ENCODE measurements at places on chromosomes 7 and 10.

DNA sequence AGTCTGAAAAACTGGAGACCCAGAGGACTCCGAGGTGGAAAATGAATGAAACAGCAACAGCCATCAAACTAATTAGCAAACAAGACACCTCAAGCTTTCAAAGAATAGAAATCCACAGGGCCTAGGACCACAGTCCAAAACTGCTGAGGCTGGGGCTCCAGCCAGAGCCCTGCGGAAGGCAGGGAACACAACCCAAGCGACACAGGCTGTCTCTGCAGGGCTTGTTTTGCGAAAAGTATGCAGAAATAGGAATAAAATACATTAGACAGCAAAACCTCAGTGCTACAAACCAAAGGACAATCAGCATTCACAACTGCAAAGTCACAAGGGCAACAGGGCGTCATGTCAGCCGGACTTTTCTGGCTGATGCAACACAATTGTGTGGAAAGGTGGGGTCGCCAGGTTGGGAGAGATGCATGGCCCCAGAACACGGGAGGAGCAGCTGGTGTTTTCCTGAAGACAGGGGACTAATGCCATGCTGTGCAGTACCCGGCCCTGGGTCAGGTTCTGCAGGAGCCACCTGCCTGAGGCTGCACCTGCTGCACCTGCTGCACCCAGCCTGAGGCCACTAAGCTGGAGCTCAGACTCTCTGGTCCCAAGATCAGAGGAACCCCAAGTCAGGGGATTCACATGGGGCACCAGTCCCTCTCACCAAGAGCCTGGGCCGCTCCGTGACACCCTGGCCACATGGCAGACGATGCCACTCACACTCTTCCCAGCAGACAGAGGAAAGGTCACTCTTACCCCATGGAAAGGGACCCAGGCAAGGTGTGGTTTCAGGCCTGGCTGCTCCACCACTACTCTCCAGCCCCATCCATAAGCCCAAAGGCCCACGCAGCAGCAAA, 74.2 kb downstream of the MAD1L1 start:
- DNase-seq: no peak

DNA sequence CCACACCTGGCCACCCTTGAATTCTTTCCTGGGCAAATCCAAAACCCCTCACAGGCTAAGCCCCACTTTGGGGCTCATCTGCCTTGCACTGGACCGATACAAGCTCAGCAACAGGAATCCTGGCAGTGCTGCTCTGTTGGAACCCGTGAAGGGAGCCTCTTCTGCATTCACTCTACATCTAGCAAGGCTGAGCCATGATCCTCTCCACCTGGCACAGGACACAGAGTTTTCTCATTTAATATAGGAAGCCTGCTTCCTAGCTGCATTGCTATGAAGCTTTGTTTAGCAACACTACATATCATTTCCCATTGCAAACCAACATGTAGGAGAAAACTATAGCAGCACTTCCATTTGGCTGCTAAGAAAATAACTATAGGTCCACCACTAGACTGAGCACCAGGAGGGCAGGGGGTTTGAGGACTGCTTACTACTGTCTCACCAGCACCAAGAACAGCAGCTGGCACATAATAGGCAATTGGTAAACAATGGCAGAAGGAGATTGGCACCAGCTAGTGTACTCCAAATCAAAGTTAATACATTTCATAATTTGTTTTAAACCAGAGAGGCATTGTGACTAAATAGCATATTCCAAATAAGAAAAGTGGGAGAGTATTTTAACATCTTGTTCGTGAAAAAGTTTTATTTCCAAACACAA, 56.1 kb downstream of the CPVL start:
- DNase-seq: no peak

DNA sequence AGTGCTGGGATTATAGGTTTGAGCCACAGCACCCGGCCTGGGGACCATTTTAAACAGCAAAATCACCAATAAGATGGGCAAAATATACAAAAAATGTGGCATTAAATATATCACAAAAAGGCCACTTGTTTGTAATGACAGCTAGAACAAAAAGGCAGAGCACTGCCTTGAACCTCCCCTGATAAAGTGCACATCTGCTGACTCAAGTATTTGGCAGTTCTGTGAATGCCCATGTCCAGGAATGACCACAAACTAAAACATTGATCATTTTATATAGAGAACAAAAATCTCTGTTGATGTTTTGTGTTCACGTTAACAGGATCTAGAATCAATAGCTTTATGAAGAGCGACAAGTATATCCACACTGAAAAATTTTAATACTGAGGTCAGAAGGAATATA, 21.5 kb downstream of the HERC4 start:
- no peak for DNase-seq

DNA sequence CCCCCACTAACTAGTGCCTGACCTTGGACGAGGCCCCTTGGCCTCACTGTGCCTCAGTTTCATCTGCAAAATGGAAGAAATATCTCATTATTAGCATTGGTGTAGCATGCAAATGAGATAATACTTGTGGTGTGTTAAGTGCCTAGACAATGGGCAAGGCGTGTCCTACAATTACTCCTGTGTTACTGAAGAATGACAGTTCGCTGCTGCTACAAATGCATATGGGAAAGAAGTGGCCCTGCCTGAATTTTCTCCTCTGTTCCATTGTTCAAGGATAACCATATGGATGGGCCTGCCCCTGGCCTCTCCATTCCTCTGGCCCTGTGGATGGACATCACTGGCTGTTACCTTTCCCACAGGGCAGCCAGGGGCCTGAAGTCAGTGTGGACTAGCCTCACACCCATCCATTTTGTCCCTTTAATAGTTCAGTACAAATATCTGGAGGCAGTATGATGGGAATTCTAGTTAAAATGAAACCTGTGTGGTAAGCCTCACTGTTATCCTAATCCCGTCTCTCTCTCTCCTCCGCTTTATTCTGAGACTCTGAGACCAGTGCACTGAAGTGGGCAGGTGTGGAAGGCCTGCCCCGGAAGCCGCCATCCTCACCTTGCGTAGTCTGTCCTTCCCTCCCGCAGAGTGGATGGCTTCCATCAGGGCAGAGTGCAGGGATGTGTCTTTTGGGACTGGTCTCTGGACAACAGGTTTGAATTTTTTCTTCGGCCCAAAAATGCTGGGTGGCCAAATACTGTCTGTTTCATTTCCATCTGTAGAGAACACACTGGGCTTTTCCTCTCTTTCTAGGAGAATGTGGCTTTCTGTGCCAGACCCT, 244.6 kb upstream of the GRB10 start:
- no peak for DNase-seq

DNA sequence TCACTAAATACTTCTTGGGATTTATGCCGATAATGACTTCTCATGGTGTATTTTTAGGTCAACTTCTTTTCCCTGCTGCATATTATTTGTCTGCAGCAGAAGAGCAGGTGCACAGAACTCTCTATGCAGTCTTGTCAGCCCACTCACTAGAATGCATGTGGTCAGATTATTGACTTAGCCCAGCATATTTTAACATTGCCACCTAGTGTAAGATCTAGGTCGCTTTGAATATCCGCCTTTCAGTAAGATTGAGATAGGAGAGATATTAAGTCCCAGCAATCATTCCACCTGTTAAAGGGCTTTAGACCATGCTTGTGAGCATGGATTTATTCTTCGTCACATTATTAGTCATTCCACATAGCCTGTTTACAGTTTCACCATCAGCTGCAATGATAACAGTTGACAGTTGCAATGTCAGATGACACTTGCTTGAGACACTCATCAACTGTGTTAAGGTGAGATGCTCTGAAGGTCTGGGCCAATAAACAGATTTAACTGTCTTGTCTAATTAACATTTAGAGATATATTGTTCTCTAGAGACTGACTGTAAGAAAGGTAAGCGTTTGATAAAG, 491.7 kb downstream of the ARL4A start:
- no peak for DNase-seq

- no peak for DNase-seq
These were observed 2.0 kb downstream of the ANLN start for GRCh38 chr7:36391436-36392198.

- DNase-seq: no peak
These were observed 199.4 kb downstream of the USP6NL start for GRCh38 chr10:11411926-11412545.

GRCh38 chr10:90032519-90032918, 331.1 kb downstream of the KIF20B start:
- DNase-seq: no peak

DNA sequence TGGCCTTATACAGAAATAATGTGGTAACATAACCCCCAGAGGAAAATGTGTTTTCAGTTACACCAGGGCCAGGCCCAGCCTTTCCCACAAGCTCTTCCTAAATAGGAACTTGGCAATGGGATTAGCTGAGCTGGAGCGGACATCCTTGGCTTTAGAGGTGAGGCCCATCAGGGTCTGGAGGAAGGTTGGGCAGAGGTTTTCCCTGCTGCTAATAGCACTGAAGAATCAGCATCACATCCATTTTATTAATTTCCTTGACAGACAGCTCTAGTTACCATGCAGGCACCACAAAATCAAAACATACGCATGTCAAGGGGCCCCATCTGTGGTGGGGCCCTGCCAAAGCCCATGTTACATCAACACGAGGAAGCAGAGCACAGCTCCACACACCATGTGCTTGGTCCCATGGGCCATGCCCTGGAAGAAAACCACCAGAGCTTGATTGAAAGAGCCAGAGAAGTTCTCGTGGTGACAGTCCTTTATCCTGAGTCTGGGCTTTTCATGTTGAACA, 566.6 kb downstream of the KCNMA1 start:
- DNase-seq: no peak

- no peak for DNase-seq
These were observed 16.4 kb downstream of the PRSS2 start for GRCh38 chr7:142787034-142787768.

GRCh38 chr7:1996816-1997215, 235.9 kb downstream of the MAD1L1 start:
- no peak for DNase-seq

GRCh38 chr10:124983321-124983720, 41.4 kb downstream of the ZRANB1 start:
- no peak for DNase-seq

GRCh38 chr7:2482725-2483451, 6.7 kb upstream of the GRIFIN start:
- no peak for DNase-seq

DNA sequence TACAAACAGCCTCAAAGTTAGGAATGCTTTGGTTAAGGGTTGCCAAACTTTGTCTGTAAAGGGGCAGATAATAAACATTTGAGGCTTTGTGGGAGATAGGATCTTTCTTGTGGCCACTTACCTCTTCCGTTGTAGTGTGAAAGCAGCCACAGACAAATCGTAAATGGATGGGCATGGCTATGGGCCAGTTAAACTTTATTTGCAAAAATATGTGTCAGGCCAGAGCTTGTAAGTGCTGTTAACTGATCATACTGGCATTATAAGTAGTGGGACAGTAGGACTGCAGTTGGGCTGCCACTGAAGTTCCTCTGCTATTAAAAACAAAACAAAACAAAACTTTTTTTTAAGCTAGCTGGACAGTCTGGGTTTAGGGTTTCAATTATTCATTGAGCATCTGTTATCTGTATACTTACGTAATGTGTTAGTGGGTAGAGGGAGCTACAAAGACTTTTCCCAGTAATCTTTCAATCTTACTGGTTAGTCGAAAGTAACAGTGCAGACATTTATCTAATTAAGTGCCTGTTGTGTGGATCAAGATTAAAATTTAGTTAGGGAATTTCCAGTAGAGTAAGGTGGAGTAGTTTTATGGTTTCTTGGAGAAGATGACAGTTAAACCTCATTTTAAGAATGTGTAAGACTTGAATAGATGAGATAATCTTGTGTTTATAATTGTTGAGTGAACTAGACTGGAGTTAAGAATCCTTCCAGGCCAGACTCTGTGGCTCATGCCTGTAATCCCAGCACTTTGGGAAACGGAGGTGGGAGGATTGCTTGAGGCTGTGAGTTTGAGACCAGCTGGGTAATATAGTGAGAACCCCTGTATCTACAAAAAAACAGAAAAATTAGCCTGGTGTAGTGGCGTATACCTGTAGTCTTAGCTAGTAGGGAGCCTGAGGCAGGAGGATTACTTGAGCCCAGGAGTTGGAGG, 100.1 kb downstream of the BTRC start:
- no peak for DNase-seq

DNA sequence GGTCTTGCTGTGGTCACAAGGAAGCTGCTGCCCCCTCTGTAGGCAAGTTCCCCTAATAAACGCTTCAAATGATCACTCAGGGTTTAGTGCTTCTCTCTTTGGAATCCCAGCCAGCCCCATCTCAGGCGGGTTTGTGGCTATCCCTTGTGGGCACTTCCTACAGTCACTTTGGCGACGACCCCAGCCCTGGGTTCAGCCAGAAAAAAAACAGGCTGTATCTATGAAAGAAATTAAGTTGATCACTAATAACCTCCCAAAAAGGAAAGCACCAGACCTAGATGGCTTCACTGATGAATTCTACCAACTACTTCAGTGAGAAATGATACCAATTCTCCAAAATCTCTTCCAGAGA, 208.2 kb downstream of the MAD1L1 start:
- DNase-seq: no peak

All from activated naive CD8-positive, alpha-beta T cell treated with anti-CD3 and anti-CD28 coated beads, Interleukin-2, amount 50 U/mL, for 16 hours (primary cell).